Natural killer cell treated with Interleukin-12 subunit alpha and Interleukin-12 subunit beta and Interleukin-15 and Interleukin-18, amount 100 ng/mL, for 72 hours (primary cell): ENCODE measurements at places on chromosomes 2 and 18.
A peak's percentile ranks its signal among the peaks of the same experiment; 100 is the strongest.

- no peaks in the 10 kb centered on the region for H3K36me3 ChIP-seq
- H3K27ac ChIP-seq = no peak overlapping the region
- H3K27me3 ChIP-seq = peaks cover 2% of the 10 kb centered on the region
- no peaks in the 10 kb centered on the region for H3K4me1 ChIP-seq
- no peak for DNase-seq
- H3K4me3 ChIP-seq = no peak overlapping the region
Measured at GRCh38 chr2:205001300-205001966, 456.2 kb downstream of the PARD3B start.

GRCh38 chr18:415047-415446 lies 85.5 kb downstream of the COLEC12 start:
- H3K4me1 ChIP-seq = no peaks in the 10 kb centered on the region
- H3K4me3 ChIP-seq = no peak overlapping the region
- DNase-seq = no peak
- peaks cover 17% of the 10 kb centered on the region for H3K27me3 ChIP-seq
- H3K36me3 ChIP-seq = no peaks in the 10 kb centered on the region
- H3K27ac ChIP-seq = no peak overlapping the region

DNA sequence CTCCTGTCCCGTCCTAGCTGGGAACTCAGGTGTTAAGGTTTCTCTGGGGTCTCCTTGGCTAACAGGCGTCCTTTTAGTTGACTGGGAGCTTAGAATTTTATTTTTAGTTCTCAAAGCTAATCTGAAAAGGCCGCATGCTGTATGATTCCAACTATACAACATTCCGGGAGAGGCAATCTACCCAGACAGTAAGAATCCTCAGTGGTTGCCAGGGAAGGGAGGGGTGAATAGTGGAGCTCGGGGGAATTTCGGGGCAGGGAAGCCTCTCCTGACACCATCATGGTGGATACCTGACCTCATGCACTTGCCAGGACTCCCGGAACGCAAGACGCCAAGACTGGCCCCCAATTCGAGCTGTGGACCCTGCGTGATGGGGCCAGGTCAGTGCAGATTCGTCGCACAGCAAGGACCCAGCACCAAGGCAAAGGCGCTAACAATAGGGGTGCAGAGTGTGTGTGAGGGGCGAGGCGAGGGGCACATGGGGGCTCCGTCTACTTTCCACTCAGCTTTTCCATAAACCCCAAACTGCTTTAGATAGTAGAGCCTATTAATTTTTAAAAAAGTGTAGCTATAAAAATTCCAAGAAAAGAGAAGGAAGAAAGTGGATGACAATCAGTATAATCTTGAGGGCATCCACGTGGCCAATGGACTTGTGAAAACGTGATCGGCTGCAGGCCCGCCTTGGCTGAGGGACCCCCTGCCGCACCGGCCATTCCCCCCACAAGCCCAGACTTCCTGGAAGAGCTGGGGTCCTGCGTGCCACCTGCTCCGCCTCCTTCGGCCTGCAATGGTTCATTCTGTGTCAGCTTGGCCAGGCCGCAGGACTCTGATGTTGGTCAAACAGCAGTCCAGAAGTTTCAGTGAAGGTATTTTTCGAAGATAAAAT lies 17.3 kb downstream of the PDCD1 start:
- H3K4me1 ChIP-seq = peaks cover 37% of the 10 kb centered on the region
- peaks cover 25% of the 10 kb centered on the region for H3K27me3 ChIP-seq
- H3K36me3 ChIP-seq = peaks cover 4% of the 10 kb centered on the region
- peak overlapping the region; percentile 69 for H3K27ac ChIP-seq
- DNase-seq = peak; percentile 41

GRCh38 chr2:226552571-226553285 lies 246.9 kb downstream of the IRS1 start:
- H3K4me1 ChIP-seq = no peaks in the 10 kb centered on the region
- H3K36me3 ChIP-seq = no peaks in the 10 kb centered on the region
- no peak overlapping the region for H3K27ac ChIP-seq
- no peak for DNase-seq

DNA sequence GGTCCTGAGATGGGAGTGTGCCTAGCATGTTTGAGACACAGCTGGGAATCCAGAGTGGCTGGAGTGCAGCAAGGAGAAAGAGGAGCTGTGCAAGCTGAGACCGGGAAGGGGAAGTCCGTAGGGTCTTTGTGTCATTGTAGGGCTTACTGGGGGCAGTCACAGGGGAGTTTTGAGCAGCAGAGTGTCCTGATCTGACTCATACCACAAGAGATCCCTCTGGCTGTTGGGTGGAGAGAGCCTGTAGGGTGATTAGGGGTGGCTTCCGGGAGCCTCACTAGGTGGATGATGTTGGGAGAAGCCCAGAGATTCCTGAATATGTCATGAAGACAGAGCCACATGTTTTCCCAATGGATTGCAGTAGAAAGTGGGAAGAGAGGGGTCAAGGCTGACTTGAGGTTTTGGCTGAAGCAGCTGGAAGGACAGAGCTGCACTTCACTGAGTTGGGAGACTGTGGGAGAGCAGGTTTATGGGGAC lies 30.9 kb downstream of the FHOD3 start:
- no peak overlapping the region for H3K4me3 ChIP-seq

DNA sequence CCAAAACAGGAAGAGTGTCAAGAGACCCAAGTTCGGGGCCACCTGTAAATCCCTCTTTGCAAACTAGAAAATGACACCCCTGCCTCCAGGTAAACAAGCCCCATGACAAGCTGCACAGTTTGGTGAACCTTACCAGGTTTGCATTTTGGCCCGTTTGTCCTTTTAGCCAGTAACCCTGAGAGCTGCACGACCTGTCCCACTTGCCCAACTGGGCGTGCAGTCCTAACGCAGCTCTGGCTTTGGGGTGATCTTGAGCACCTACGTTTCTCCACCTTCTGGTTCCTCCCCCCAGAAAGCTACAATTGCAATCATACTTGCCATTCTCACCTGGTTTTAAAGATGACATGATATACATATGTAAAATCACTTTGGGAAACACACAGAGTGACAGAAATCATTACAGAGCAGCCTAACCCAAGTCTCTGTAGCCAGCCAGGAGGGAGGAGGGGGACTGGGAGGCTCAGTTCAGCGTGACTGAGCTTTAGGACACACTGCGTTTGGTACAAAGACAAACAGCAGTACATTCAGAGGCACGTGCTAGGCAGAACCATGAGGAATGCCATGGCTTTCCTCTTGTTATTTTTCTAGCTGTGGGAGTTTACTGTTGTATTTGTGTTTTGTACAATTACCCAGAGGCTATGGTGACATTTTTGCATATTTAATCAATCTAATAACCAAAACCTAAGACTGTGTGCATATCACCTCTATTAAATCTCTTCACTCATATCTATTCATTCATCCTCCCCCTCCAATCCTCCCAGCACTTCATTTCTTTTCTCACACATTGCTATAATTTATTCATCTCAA lies 304.0 kb downstream of the IRS1 start:
- no peaks in the 10 kb centered on the region for H3K36me3 ChIP-seq
- DNase-seq = no peak
- no peak overlapping the region for H3K27ac ChIP-seq
- peaks cover 7% of the 10 kb centered on the region for H3K27me3 ChIP-seq

DNA sequence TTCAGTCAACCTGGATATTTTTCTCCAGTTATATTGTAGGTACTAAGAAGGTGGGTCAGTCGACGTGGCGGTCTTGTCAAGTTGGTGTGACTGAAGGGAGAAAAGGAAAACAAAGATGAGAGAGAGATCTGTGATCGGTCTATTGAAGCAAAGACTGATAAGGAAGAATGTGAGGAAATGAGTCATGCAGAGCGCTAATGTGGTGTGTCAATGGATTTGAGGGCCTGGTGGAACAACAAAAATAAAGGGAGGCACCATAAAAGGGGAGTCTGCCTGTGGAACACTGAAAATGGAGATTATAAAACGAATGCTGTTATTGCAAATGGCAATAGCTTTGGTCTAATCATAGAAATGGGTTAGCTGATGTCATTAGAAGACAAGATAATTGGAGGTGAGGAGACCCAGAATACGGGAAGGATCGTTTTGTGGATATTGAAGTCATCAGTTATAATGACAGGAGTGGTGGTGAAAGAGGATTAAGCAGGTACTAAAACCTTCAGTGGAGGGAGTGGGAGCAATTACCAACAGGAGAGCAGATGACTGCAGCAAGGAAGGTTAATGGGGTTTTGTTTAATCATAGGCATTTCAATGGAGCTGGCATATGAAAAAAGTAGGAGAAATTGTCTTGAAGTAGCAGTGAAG lies 599.1 kb upstream of the FSHR start:
- H3K27ac ChIP-seq = no peak overlapping the region
- no peak for DNase-seq
- H3K4me1 ChIP-seq = no peaks in the 10 kb centered on the region
- H3K36me3 ChIP-seq = no peaks in the 10 kb centered on the region

DNA sequence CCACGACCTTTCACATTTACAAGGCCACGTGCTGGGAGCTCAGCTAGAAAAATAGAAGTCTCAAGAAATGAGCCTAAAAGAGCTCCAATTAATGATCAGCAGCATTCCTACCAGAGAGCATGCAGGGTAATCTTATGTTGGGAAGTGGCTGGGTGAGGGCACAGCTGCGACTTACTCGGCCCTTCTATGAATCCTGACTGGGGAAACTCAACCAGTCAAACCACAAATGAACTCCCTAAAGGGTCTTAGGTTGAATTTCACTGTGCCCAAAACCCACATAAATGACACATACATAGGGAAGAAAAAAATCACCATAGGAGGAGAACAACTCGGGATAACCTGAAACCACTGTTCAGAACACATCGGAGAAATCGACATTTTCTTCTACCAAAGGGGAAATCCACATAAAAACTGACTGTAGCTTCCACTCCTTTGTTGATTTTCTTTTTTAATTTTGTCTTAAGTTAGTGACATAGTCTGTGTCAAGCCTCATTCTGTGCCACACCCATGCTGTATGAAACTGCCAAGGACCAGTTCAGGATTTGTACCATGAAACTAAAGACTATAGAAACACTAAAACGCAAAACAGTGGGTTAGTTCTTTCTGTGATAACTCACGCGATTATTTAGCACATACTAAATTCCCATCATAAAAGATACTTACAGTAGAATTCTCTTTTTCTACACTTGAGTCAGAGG lies 54.7 kb downstream of the UXS1 start:
- peak overlapping the region; percentile 87 for H3K27ac ChIP-seq
- peaks cover 22% of the 10 kb centered on the region for H3K36me3 ChIP-seq

DNA sequence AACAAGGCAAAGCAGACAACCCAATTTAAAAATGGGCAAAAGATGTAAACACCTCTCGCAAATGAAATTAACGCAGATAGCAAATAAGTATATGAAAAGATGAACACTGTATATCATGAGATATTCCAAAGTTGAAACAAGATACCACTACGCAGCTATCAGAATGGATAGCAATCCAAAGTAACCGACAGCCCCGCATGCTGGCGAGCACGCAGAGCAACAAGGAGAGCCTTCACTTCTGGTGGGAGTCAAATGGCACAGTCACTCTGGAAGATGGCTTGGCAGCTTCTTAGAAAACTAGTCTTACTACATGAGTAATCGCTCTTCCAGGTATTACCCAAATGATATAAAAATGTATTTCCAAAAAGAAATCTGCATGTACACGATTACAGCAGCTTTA lies 1.4 kb downstream of the NDUFA10 start:
- H3K4me1 ChIP-seq = peaks cover 30% of the 10 kb centered on the region
- peaks cover 10% of the 10 kb centered on the region for H3K36me3 ChIP-seq
- peak overlapping the region; percentile 98 for H3K4me3 ChIP-seq
- H3K27ac ChIP-seq = peak overlapping the region; percentile 91

DNA sequence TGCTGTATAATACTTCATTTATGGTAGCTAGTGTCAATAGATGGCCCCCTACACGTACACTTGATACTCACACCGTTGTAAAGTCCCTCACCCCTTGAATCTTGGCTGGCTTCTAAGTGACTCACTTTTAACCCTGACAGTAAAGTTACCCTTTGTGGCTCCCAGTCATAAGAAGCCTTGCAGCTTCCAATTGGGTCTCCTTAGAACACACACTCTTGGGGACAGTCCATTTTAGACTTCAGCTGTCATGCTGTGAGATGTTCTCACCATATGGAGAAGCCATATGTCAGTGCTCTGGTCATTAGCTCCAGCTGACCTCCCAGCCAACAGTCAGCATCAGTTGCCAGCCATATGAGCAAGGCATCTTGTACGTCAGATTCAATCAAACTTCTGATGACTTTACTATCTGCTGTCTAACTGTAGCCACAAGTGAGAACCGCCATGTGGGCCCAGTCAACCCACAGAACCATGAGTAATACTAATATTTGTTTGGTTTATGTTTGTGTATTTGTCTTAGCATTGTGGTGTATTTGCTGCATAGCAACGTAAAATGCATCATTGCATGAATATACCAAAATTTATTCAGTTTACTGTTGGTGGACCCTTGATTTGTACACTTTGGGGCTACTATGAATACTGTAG lies 68.3 kb downstream of the PTPN4 start:
- no peak for DNase-seq
- peaks cover 6% of the 10 kb centered on the region for H3K36me3 ChIP-seq
- H3K4me1 ChIP-seq = peaks cover 31% of the 10 kb centered on the region

DNA sequence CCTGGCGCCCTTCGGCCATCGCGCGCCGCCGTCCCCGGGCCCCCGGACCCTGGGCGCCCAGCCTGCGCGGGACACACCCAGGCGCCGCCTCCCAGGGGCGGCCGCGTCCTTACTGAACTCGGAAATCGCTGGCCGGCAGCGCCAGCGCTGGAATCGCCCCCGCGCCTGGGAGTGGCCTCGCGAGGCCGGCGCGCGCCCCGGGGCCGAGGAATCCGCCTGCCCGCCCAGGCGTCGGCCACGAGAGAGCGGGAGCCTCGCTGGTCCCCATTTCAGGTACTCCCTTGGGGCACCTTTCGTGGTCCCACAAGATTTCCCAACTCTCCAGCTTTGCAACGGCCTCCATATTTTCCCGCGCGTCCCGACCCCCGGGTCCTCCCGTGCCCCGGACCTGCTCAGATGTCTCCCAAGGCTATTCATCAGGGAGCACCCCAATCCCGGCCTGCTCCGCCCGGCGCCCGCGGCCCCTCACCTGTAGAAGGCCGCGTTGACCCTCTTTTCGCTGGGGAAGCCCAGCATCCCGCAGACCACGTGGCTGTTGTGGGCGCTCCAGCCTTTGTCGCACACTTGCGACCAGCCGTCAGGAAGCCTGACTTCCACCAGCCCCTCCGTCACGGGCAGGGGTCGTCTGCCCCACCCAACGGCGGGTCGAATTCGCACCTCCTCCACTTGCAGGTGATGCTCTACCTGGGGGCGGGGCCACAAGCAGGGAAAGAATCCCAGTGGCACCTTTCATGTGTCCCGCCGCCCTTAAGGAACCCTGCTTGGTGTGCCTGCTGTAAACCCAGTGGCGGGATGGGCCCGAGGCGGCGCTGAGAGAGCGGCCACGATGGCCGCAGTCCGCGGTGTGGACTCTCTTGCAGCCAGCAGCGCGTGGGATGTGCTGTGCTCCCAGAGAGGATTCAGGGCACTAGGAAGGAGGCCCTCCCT lies 4.6 kb downstream of the LOXL3 start:
- peaks cover 58% of the 10 kb centered on the region for H3K27me3 ChIP-seq
- peaks cover 12% of the 10 kb centered on the region for H3K4me1 ChIP-seq
- H3K4me3 ChIP-seq = peak overlapping the region; percentile 31
- no peak overlapping the region for H3K27ac ChIP-seq
- H3K36me3 ChIP-seq = no peaks in the 10 kb centered on the region

GRCh38 chr18:13232086-13232917 lies 13.7 kb downstream of the LDLRAD4 start:
- no peaks in the 10 kb centered on the region for H3K4me1 ChIP-seq
- no peak for DNase-seq
- H3K36me3 ChIP-seq = no peaks in the 10 kb centered on the region
- H3K27me3 ChIP-seq = no peaks in the 10 kb centered on the region
